ENCODE measurements at places on chromosomes 3 and 15.

- no peak for DNase-seq
Measured at GRCh38 chr15:88714782-88715372, 76.1 kb downstream of the ISG20 start.

- DNase-seq = peak; percentile 19
Measured at GRCh38 chr3:99753268-99753975, 64.2 kb upstream of the CMSS1 start.

DNA sequence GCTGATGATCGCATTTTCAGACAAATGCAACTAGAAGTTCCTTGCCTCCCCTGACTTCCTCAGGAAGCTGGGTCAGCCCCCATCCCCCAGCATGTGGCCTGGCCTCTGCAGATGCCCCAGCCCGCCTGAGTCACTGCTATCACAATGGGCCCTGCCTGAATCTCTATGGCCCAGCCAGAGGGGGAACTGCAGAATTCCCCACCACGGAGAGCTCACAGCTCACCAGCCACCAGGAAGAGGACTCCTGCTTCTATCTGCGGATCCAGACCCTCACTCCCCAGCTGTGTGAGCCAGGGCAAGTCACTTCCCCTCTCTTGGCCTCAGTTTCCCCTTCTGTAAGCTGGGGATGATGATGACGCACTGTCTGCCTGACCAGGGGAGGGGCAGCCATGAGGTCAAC is 6.9 kb downstream of the PLXND1 start:
- no peak for DNase-seq

DNA sequence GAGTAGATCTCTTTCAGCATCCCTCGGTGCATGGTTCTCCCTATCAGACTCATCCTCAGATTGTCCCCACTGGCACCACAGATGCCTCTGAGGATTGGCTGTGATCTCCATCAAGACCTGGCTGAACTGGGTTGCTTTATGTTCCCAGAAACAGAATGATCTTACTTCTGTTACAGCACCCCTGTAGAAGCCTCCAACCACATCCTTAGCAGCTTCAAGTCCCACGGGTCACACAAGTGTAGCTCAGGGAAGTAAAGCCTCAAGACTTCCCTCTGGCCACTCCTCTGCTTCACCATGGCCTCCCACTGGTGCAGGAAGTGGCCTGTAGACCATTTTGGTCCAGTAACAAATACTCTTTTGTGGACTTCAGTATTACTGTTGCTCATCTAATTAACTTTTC is 566.4 kb upstream of the SUCLG2 start:
- no peak for DNase-seq

DNA sequence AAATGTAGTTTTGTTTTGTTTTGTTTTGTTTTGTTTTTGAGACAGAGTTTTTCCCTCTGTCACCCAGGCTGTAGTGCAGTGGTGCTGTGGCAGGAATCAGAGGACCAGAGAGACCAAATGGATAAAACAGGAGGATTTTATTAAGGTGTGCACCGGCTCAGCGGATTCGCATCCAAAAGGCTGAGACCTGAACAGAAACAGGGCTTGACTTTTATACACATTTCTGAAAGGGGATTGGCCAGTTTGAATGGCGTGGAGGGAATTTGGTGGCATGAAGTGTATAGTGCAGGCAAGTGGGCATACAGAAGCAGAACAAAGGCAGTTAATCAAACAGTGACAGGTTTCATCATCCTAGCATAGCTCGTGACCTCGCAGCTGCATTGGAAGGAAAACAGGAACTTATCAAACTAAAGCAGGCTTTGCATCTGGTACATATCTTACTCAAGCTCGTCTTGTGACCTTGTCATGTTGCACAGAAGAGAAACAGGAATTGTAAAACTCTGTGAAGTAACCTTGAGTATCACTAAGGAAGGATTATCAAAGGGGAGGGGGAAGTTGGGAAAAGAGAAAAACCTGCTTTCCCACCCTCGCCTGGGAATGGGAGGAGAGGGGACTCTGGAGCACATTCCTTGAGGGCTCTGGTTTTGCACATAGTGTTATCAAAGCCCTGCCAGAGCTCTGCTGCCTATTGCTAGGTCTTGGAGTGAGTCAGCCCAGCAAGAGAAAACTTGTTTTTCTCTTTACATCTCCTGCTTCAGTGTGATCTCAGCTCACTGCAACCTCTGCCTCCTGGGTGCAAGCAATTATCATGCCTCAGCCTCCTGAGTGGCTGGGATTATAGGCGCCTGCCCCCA is 38.5 kb downstream of the C3orf62 start:
- no peak for DNase-seq

GRCh38 chr15:78055919-78056713 is 21.4 kb downstream of the TBC1D2B start:
- DNase-seq = no peak

GRCh38 chr3:118587847-118588246 is 446.8 kb downstream of the IGSF11 start:
- DNase-seq = no peak

- DNase-seq = no peak
Measured at GRCh38 chr15:35738370-35738769, 192.4 kb upstream of the DPH6 start.

GRCh38 chr3:115553796-115554486 is 69.4 kb upstream of the GAP43 start:
- no peak for DNase-seq

GRCh38 chr3:8762607-8763377 is 6.6 kb downstream of the OXTR start:
- no peak for DNase-seq

GRCh38 chr3:62559831-62560445 is 186.6 kb upstream of the FEZF2 start:
- DNase-seq = no peak

DNA sequence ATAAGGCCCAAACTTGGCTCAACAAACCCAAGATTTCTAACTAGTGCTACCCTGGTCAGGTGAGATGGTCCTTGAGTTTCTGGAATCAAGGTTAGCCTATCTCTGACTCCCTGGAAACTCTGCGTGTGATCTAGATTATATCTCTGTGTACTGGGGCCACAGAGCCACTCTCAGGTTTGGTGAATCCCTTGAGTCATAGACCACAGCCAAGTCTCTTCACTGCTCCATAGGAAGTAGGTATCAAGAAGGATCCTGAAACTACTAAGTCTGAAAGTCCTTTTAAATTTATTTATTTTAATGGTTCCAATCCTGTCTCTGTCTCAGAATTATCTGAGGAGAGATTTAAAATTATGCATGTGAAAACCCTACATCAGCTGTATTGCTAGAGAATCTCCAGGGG is 99.1 kb downstream of the TUSC7 start:
- no peak for DNase-seq

DNA sequence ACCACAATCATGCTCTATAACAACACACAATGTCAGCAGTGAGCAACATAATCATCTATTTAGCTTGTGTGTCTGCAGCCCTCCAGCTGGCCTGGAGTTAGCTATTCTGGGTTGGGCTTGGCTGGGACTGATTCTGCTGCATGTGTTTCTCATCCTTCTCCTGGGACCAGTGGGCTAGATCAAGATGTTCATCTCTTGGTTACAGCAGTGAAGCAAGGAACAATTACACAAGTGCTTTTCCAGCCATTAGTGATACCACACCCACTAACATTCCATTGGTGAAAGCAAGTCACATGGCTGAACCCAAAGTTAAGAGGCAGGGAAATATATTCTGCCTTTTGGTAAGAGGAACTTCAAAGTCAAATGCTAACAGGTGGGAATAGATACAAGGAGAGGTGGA is 14.6 kb downstream of the NUDT16 start:
- no peak for DNase-seq

DNA sequence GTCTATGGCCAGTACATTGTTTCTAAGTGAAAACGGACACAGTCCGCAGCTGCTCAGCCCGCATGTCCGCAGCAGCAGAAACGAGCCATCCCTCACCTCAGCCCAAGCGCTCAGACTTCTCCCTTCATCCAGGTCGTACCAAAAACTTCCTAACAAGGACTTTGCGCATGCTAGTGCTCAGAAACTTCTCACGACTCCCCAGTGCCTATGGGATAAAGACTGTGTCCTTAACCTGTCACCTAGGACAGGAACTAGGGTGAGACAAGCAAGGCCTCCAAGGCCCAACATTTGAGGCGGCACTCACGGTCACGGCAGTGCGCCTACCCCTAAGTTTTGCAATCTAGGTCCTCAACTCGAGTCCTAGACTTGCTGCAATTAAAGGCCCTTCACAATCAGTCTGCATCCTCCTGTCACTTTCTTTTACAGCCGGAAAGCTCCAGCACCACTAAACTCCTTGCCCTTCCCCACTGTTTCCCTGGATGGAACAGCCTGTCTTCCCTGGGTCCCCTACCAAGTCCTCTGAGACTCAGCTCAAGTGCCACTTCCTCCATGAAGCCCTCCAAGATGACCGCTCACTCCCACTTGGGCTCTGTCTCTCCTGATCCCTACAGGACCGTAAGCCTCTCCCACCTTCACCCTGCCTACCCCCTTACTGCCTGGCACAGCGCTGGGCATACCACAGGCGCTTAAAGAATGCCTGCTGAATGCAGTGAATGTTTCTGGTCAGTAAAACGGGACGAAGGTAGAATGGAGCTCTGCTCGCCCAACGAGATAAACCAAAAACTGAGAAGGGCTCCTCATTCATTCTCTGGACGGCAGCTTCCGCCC is 1.2 kb downstream of the CLN6 start:
- DNase-seq = no peak

- no peak for DNase-seq
Measured at GRCh38 chr15:80811781-80812315, 32.7 kb downstream of the CEMIP start.

- DNase-seq = no peak
Measured at GRCh38 chr3:111547631-111548030, 5.6 kb downstream of the CD96 start.

DNA sequence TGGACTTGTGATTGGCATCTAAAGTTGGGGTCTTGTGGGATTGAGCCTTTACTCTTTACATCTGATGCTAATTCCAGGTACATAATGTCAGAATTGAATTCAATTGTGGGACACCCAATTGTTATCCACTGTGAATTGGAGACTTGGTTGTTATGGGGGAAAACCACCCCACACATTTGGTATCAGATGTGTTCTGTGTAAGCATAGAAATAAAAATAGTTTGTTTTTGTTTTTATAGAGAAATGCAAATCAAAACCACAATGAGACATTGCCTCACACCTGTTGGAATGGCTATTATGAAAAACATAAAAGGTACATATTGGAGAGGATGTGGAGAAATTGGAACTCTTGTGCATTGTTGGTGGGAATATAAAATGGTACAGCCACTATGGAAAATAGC is 58.5 kb downstream of the CPA3 start:
- no peak for DNase-seq

GRCh38 chr3:133712017-133712416 is 34.2 kb upstream of the TF start:
- no peak for DNase-seq

Measured in nucleus accumbens (tissue), 56 donors.